ENCODE measurements at places on chromosomes 4 and X. TPM values are rescaled to one million over a fixed set of nuclear protein-coding genes. Genes with fewer than 3 reads are reported as not detected.

DNA sequence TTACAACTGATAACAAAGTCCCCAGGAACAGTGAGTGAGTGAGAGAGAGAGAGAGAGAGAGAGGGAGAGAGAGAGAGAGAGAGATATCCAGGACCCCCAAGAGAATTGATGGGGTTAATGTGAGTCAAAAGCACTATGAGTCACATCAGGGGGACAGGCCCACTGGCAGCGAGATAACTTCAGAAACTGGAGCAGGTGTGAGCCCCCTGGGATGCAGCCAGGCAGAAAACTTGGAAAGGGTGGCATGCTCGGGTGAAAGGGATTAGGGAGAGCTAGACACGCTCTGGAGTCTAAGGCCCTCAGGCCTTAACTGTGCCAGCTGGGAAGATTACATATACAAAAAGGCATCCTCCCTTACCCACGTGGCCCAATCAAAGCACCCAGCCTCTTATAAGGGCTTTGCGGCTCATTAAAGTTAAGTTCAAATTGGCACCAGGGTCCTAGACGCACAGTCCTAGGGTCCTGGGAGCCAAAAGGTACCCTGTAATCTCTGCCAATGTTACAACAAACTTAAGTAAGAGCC is 841 bp downstream of the ACOT9 start:
- peak overlapping the region; percentile 78 for H3K27ac ChIP-seq
- DNase-seq, result no peak
- H3K36me3 ChIP-seq, result no peaks in the 10 kb centered on the region
- H3K4me3 ChIP-seq, result peak overlapping the region; percentile 46
- no peaks in the 10 kb centered on the region for H3K27me3 ChIP-seq

The STATH gene
- not detected for total RNA-seq

- H3K27ac ChIP-seq, result no peak overlapping the region
- no peaks in the 10 kb centered on the region for H3K36me3 ChIP-seq
- H3K4me1 ChIP-seq, result no peaks in the 10 kb centered on the region
- no peak overlapping the region for H3K4me3 ChIP-seq
- no peak for DNase-seq
Measured at GRCh38 chr4:3715061-3715854, 50.9 kb upstream of the ADRA2C start.

The SHROOM2 gene
- 8.8 TPM for total RNA-seq

- no peak overlapping the region for H3K27ac ChIP-seq
- no peaks in the 10 kb centered on the region for H3K36me3 ChIP-seq
- DNase-seq, result no peak
Measured at GRCh38 chrX:153560000-153560399, 38.9 kb downstream of the CCNQ start.

DNA sequence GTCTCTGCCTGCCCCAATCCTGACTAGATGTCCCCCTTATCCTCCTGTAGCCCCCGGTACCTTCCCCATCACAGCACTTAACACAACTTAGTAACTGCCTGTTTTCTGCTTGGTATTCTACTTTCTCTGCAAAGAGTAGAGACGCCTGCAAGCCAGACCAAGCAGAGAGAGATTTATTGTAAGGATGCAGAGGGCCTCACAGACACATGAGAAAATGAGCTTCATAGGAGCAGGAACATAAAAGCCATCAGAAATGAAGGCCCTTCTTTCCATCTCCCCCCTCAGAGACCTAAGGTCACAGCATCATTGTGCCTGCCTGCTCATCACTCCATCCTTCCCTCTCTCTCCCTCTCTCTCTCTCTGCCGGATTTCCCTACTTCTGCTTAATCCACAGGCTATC is 305.7 kb upstream of the NOCT start:
- no peak overlapping the region for H3K27ac ChIP-seq
- H3K4me3 ChIP-seq, result no peak overlapping the region
- H3K4me1 ChIP-seq, result no peaks in the 10 kb centered on the region
- H3K36me3 ChIP-seq, result no peaks in the 10 kb centered on the region
